ENCODE measurements at places on chromosomes 5 and 9.

GRCh38 chr9:104858271-104858670 lies 69.7 kb downstream of the ABCA1 start:
- DNase-seq: no peak

- no peak for DNase-seq
Observed at GRCh38 chr9:101536351-101536750, 2.7 kb downstream of the RNF20 start.

- no peak for DNase-seq
Observed at GRCh38 chr5:20286512-20286911, 298.5 kb upstream of the CDH18 start.

DNA sequence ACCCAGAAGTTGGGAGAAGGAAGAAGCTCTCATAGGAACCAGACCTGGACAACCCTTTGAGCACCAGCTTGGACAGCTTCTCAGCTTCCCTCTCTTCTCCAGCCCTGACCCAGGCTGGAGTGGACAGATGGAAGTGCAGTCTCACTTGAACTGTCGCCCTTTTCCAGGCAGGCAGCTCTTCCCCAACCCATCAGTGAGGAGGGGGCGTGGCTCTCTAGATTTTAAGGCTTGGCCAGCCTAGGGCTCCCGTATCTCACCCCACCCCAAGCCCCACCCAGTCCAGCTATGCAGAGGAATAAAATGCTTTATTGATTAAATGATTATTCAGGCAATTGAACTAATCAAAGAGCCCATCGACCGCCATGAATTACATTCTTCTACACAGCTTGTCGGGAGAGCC lies 2.2 kb downstream of the PAX5 start:
- DNase-seq: no peak

GRCh38 chr9:92066168-92066567 lies 49.0 kb downstream of the SPTLC1 start:
- no peak for DNase-seq

GRCh38 chr9:34047864-34048726 lies 592 bp downstream of the UBAP2 start:
- no peak for DNase-seq

Data from right kidney (tissue), 9 donors.